ENCODE measurements at places on chromosomes 3 and 15.

GRCh38 chr3:107919239-107919638, 171.6 kb downstream of the CD47 start:
- DNase-seq: no peak

DNA sequence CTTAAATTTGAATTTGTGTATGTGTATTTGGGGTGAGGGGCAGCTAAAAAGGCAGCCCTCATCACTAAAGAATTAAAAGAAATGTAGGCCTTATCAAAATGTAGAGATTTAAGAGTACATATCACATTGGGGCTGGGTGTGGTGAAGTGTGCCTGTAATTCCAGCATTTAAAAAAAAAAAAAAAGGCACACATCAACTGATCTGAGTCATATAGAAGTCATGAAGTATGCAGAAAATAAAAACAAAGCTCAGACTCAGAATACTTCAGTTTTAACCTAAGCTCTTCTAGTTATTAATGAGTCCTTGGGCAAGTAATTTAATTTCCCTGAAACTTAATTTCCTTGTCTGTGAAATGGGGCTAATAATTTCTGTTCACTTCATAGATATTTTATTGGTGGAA, 31.6 kb downstream of the SLC24A1 start:
- DNase-seq: no peak

DNA sequence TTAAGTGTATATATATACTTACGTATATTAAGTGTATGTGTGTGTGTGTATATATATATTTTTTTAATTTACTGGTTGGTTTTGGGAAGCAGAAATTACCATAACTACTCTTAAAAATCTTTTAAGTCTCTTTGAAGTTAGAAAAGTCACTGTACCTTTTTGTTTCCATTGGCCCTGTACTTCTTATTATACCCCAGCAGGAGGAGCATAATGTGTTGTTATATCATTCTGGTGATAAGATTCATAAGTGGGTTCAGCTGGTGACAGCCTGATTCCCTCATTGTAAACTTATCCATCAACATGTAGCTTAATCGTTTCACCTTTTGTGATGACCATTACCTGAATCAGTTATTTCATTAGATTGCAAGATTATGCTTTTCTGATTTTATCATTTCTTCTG, 30.8 kb downstream of the MLH1 start:
- DNase-seq: no peak

GRCh38 chr3:192947421-192947820, 29.8 kb upstream of the MB21D2 start:
- no peak for DNase-seq

- DNase-seq: no peak
These were observed 5.6 kb downstream of the GREM1 start for GRCh38 chr15:32723171-32723948.

- DNase-seq: peak; percentile 48
These were observed 2.5 kb upstream of the PLCB2 start for GRCh38 chr15:40310001-40310959.

GRCh38 chr3:32569540-32570420, 878 bp downstream of the DYNC1LI1 start:
- DNase-seq: no peak

- DNase-seq: no peak
These were observed 20.3 kb downstream of the STIMATE start for GRCh38 chr3:52877085-52877484.

- DNase-seq: no peak
These were observed 149.3 kb downstream of the KCNMB2 start for GRCh38 chr3:178685591-178685906.

- DNase-seq: no peak
These were observed 33.8 kb upstream of the ACP3 start for GRCh38 chr3:132283440-132283839.

- DNase-seq: no peak
These were observed 122.3 kb downstream of the PTPRG start for GRCh38 chr3:61683549-61684236.

GRCh38 chr3:84077479-84077878, 881.3 kb upstream of the CADM2 start:
- DNase-seq: no peak

GRCh38 chr15:28888900-28889299, 3.1 kb downstream of the APBA2 start:
- no peak for DNase-seq

GRCh38 chr3:82942041-82942440, 1180.6 kb upstream of the GBE1 start:
- no peak for DNase-seq

- DNase-seq: peak; percentile 27
These were observed 4.7 kb upstream of the RNF13 start for GRCh38 chr3:149808209-149808829.

DNA sequence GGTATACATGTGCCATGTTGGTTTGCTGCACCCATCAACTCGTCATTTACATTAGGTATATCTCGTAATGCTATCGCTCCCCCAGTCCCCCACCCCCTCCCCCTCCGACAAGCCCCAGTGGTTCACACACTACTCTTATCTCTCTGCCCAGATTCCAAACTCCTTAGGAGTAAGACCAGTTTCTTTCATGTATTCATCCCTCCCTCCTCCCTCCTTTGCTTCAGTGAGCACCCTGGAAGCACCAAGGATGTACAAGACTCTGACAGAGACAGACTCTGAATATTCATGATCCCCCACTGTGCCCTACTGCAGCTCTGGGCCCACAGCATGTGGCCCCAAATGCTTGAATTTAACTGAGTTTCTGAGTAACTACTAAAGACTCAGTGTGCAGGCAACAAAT, 113.8 kb upstream of the RAD18 start:
- DNase-seq: no peak

- DNase-seq: no peak
These were observed 90.5 kb downstream of the FAM227B start for GRCh38 chr15:49530092-49530491.

GRCh38 chr3:184757022-184757651, 45.3 kb upstream of the MAGEF1 start:
- DNase-seq: no peak

- DNase-seq: no peak
These were observed 89.3 kb downstream of the CCNL1 start for GRCh38 chr3:157070678-157070999.

DNA sequence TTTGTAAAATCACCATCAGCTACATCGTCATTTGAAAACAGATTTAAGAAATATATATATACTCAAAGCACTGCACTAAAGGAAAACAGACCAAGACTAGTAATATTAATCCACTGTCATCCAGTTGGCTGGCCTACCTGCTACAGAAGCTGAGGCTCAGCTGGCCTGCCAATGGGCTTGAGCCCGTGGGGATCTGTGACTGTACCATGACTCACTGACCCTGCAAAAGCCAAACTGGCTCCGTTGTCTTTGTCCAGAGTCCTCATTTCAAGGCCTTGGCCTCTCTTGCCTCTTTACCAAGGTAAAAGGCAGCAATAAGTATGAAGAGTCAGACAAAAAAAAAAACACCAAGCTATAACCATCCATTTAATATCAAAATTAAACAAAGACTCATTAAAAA, 463.5 kb upstream of the RASGRP1 start:
- no peak for DNase-seq

DNA sequence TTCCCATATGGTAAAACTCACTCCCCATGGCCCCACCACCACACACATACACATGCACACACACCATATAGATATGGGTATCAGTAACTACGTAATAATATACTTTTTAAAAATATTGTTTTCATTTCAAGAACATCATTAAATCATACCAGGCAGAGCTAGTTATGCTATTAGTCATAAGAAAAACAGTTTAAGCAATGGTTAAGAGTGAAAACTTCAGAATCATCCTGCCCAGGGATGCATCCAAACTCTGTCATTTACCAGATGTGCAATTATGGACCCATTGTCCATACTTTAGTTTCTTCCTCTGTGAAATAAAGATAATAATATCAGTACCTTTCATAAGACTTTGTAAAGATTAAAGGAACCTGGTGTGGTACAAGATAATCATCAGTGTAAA, 608.3 kb downstream of the RBMS3 start:
- DNase-seq: no peak

DNA sequence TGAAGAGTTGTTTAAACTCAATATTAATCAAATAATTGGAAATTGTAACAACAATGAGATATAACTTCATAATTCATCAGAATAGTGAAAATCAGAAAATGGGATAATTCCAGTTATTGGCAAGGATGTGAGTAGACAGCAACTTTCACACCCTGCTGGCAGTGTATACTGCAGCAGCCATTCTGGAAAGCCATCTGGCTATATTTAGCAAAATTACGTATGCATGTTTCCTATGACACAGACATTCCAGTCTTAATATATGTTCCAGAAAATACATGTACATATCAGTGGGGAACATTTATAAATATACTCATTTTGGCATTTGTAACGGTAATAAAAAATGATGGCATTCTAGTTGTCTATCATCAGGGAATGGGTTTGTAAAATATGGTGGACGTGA, 564.1 kb downstream of the GBE1 start:
- no peak for DNase-seq

DNA sequence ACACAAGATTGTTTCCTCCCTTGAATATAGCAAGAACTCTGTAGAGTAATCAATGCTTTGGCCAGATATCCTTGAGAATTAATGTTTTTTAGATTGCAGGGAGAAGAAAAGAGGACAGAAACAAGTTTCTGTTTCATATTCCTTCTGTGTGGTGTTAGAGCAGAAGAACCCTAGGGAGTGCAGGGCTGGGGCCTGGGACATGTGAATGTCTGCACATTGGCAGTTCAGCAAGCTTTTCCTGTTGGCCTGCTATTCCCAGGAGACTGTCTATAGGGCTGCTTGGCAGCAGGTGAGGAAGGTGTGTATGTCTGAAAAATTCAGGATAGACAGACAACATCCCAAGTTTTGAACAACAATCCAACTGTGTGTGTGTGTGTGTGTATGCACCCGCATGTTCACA, 13.6 kb upstream of the CNBP start:
- no peak for DNase-seq

DNA sequence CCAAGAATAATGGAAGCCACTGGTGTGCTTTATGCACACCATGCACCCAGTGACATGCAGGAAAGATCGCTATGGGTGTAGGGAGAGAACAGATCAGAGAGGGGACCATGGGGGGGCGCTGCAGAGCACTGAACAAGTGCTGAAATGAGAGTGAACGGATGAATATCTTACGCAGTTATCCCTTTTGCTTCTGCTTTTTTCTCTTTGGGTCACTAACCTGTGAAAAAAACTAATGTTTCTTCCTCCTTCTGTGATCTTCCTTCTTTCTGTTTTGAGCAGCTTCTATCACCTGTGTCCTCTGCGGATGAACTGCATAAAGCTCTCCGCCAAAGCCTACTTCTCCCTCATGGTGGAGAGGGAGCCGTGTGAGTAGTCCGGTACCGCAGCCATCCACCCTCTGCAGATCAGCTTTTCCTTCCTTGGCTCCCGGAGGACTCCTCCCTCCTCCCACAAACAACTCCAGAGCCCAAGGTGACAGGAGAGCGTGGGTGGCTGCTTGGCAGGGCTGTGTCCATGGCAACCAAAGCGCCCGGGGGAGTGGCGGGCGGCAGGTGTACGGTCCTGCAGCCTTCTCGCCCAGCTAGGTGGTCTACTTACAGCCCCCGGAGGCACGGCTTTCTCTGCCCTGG, 106.2 kb downstream of the DGKG start:
- DNase-seq: no peak

DNA sequence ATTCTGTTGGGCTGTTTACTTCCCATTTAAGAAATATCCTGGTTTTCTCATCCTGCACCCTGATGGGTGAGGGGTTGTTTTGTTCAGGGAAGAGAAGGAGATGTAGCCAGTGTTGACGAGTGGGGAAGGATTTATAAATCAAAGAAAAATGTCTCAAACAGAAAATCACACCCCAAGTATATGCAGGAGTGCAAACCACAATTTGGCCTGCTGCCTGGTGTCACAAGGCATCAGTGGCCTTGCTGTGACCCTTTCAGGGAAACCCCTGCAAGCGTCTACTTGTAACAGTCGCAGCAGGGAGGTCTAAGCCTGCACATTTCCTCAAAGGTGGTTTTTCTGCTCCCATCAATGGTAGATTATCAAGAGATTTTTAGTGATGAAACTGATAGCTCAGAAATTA, 132.6 kb upstream of the LRRN1 start:
- DNase-seq: no peak

DNA sequence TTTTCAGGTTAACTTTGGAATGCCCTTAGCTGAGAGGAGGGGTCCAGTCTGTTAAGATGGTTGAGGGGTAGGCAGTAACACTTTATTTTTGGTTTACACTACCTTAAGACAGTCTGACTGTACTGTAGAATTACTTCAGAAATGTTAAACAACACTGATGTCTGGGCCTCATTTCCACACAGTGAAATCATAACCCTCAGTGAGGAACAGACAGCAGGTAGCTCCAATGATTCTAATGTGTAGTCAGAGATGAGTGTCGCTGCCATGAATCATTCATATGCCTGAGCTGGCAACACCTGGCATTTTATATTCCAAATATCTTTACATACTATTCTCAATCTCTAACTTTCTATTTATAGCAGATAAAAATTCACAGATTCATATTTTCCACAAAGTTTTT, 37.3 kb upstream of the POU1F1 start:
- DNase-seq: no peak

DNA sequence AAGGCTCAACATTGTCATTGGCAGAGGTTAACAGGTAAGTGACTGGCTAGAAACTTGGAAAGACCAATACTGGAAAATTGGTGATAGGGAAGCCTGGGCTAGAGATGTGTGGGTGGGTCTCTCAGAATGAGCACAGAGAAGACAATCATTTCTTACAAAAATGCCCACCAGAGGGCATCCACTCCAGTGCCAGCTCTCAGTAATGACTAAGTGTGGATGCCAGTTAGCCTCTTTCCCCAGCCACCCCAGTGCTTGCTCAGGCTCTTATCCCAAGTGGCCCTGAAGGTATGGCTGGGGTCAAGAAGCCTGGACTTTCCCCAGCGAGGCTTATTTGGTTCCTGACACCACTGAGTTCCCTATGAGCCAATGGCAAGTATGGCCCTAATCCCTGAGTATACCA, 115.9 kb upstream of the ST8SIA2 start:
- DNase-seq: no peak

GRCh38 chr3:78277220-78277619, 1237.3 kb downstream of the ROBO2 start:
- no peak for DNase-seq

- DNase-seq: no peak
These were observed 998.6 kb upstream of the CFAP20DC start for GRCh38 chr3:60048447-60048848.

DNA sequence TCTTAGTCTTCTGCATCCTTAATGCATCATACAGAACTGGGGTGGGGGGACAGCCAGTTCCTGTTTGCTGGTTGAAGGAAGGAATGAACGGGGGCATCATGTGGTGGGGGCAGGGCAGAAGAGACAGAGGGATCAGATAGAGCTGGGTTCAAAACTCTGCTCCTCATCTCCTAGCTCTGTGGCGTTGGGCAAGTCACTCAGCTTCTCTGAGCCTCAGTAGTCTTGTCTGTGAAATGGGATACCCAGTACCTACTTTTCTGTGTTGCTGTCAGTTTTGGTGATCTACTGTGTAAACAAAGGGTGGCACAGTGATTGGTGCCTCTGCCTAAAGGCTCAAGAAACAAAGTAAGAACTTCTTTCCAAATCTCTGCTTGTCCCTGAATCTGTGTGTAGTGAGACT, 36.3 kb downstream of the RHCG start:
- no peak for DNase-seq

GRCh38 chr3:39013921-39014509, 37.7 kb downstream of the SCN11A start:
- DNase-seq: no peak
